ENCODE measurements at places on chromosomes 2 and 18. TPM values are rescaled to one million over a fixed set of nuclear protein-coding genes. Genes with fewer than 3 reads are reported as not detected.

DNA sequence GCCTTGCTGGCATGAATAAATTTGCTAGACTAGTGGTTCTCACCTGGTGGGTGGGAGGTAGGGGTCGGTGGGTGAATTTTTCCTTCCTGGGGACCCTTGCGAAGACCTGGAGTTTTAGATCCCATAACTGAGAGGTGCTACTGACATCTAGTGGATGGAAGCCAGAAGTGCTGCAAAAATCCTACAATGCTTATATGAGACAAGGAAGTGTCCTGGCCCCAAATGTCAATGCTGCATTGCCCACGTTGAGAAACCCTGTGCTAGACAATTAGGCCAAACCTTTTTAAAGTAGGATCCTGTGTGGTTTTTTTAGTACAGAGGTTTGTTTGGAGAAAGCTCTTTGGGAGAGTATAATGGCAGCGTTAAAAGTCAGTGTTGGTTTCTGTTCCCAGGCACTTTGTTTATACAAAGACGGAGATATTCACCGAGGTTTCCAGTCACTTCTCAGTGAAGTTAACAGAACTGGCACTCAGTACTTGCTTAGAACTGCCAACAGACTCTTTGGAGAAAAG is 9.6 kb downstream of the SERPINB8 start:
- H3K4me3 ChIP-seq, result no peak overlapping the region
- H3K27me3 ChIP-seq, result no peaks in the 10 kb centered on the region
- peak; percentile 23 for DNase-seq
- H3K4me1 ChIP-seq, result peaks cover 10% of the 10 kb centered on the region

GRCh38 chr2:222884114-222884771 is 23.4 kb downstream of the ACSL3 start:
- H3K4me3 ChIP-seq, result no peak overlapping the region
- H3K36me3 ChIP-seq, result no peaks in the 10 kb centered on the region
- DNase-seq, result no peak
- H3K27ac ChIP-seq, result no peak overlapping the region
- peaks cover 50% of the 10 kb centered on the region for H3K4me1 ChIP-seq

DNA sequence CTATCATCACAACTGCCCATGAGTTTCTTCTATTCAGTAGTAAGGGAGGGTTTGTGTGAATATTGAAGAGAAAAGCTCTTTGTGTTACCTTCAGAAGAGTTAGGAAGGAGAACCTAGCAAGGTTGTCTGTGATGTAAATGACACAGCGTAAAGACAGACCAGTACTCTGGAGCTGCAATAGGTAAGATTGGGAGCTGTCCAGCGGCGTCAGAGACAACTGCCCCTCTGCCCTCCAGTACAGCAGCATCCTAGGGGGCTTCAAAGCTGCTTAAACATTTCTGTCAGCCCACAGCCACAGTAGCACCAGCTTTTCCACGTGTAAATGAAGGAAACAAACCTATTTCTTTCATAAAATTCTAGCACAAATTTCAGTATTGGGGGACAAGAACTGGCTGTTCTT is 34.5 kb downstream of the NYAP2 start:
- H3K27me3 ChIP-seq, result peaks cover under 1% of the 10 kb centered on the region
- no peaks in the 10 kb centered on the region for H3K4me1 ChIP-seq
- H3K36me3 ChIP-seq, result no peaks in the 10 kb centered on the region

DNA sequence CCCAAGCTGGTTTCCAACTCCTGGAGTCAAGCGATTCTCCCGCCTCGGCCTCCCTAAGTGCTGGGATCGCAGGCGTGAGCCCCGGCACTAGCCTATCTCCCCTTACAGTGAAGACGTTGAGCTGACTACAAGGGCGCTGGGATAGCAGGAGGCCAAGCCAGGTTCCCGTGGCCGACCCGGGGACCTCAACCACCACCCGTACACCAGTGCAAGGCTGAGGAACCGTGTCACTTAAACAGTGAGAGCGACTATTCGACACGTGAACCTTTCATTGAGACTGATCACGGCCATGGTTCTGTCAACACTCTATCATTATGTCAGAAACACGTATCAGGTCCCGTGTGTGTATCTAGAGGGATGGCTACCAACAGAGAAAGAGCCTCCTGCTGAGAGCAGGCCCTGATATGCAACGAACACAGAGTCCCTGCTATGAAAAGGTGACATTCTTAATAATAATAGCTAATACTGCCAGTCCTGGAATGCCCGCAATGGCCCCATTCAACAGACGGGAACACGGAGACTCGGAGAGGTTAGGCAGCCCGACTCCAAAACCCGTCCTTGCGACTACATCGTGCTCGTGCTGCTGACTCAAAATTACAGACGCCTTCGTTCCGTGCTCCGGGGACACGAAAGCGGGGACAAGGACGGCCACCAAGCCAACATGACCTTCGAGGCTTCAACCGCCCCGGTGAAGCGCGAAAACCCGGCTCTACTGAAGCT is 833 bp downstream of the AFG3L2 start:
- H3K4me1 ChIP-seq, result peaks cover 54% of the 10 kb centered on the region
- H3K27ac ChIP-seq, result peak overlapping the region; percentile 91
- H3K36me3 ChIP-seq, result peaks cover 3% of the 10 kb centered on the region
- peak overlapping the region; percentile 86 for H3K4me3 ChIP-seq

ALK gene
- polyA plus RNA-seq, result not detected

- DNase-seq, result no peak
- H3K27ac ChIP-seq, result no peak overlapping the region
- H3K36me3 ChIP-seq, result no peaks in the 10 kb centered on the region
- peaks cover 4% of the 10 kb centered on the region for H3K27me3 ChIP-seq
- no peaks in the 10 kb centered on the region for H3K4me1 ChIP-seq
Measured at GRCh38 chr18:12053289-12053688, 40.4 kb upstream of the ANKRD62 start.

SH2D6 gene
- polyA plus RNA-seq, result not detected

- peaks cover 16% of the 10 kb centered on the region for H3K4me1 ChIP-seq
- H3K4me3 ChIP-seq, result peak overlapping the region; percentile 94
- no peak for DNase-seq
- no peaks in the 10 kb centered on the region for H3K27me3 ChIP-seq
Measured at GRCh38 chr2:157874348-157874747, 1.8 kb downstream of the ACVR1 start.

DNA sequence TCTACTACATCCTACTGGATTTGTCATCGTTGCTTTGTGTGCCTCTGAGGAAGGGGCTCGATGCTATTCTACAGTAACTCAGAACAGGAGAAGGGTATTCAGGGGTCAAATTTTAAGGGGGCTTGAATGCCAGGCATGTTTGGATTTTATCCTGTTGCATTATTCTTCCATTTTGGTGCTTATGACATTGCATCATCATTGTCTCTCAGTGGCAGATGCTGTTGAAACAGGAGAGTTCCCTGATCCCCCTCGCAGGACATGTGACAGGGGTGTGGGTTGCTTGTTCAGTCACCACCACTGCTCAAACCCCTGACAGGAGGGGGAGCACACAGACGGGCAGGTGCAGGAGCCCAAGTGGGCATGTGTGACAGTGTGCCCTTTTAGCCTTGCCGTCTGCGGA is 156.7 kb downstream of the SLC4A3 start:
- H3K36me3 ChIP-seq, result no peaks in the 10 kb centered on the region
- no peak overlapping the region for H3K27ac ChIP-seq
- no peaks in the 10 kb centered on the region for H3K4me1 ChIP-seq
- no peak overlapping the region for H3K4me3 ChIP-seq
- no peaks in the 10 kb centered on the region for H3K27me3 ChIP-seq

DNA sequence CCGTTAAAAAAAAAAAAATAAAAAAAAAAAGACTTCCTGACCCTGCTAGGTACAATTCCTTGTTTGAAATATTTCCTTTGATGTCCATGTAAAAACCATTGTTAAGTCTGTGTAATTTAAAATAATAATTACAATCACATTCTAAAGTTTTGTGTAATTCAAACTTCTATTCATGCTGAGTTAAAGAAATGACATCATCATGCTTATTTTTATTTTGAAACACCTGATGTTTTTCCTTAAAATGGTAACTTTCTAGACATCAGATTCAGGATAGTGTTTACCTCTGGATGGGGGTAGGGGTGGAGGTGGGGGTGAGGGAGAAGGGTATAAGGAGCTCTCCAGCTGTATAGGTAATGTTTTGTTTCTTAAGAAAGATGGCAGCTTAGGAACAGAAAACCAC is 92.8 kb downstream of the ADCYAP1 start:
- DNase-seq, result no peak
- H3K4me3 ChIP-seq, result no peak overlapping the region

DNA sequence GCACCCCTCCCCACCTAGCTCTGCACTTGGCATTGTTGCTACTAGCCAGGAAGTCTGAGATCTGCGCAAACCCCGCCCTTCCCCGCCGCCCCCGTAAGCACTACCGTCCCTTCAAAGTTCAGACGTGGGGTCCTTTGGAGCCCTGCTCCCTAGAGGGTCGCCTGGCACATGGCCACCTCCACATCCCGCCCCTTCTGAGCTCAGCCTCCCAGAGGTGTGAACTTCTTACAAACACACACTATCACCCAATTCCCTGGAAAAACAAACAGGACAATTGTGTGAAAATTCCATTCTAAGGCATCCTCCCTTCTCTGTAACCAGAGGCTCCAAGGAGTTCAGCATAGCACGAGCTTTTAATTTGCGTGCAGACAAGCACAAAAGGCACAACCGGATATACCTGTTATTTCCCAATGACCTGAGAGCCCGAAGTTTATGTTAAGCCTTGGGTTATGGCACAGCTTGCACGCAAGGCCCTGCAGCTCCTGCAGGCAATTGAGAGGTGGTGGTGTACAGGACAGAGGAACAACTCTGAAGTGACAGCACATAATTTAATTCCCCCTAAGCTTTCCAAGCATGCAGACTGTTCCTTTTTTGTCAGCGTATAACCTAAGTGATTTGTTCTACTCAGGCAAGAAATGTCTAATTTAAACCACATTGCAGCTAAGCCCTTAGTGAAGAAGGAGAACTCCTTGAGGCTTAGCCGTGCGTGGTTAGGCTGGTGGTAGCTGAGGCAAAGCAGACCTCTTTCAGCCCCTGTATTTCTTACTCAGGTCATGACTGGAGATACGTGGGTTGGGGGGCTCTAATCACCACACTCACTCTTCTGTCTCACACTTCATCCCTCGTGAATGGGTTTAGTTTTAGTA is 20.3 kb upstream of the CYP1B1 start:
- DNase-seq, result no peak
- peaks cover 22% of the 10 kb centered on the region for H3K27me3 ChIP-seq
- no peaks in the 10 kb centered on the region for H3K36me3 ChIP-seq
- H3K4me1 ChIP-seq, result no peaks in the 10 kb centered on the region
- H3K27ac ChIP-seq, result no peak overlapping the region

ATOH8 gene
- not detected for polyA plus RNA-seq

Data from immature natural killer cell (primary cell).